ENCODE measurements at places on chromosomes 2 and 18. TPM values are rescaled to one million over a fixed set of nuclear protein-coding genes. Genes with fewer than 3 reads are reported as not detected.
A peak's percentile ranks its signal among the peaks of the same experiment; 100 is the strongest.

GRCh38 chr2:26522751-26523171, 44.8 kb upstream of the OTOF start:
- H3K27ac ChIP-seq, result no peak overlapping the region
- peak; percentile 47 for DNase-seq
- no peak overlapping the region for H3K4me3 ChIP-seq
- peaks cover 10% of the 10 kb centered on the region for H3K27me3 ChIP-seq

DNA sequence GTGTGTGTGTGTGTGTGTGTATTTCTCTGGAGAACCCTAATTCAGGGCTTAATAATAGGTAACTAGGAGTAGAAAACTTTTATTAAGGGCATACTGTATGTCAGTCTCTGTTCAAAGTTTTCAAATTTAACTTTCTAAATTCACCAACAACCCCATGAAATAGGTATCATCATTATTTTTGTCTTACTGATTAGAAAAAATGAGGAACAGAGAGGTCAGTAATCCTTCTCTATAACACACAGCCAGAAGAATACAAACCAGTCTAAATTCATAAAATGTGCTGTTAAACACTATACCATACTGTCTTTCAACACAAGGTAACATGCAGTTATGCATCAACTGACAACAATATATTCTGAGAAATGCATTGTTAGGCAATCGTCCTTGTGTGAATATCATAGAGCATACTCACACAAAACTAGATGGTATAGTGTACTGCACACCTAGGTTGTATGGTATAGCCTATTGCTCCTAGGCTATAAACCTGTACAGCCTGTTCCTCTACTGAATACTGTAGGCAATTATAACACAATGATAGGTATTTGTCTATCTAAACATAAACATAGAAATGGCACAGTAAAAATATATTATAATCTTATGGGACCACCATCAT, 143.1 kb downstream of the PTH2R start:
- H3K27ac ChIP-seq, result no peak overlapping the region
- no peak for DNase-seq
- no peaks in the 10 kb centered on the region for H3K36me3 ChIP-seq
- H3K4me3 ChIP-seq, result no peak overlapping the region
- no peaks in the 10 kb centered on the region for H3K27me3 ChIP-seq

DNA sequence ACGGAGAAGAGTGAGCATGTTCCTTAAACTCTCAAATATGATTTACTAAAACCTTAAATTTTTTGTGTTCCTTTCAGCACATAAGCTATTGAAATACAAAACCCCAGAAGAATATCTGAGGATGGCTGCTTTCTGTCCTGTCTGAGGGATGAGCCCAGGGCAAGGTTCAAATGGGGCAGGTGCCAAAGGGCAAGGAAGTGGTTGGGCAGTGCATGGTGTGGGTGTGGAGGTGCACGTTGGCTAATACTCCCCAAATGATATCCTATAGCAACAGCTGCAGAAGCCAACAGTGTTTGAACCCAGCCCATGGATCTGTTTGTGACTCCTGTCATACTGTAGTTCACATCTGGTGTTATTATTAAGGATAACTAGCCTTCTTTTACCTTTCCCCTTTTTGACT, 183.0 kb downstream of the CDCA7 start:
- H3K36me3 ChIP-seq, result no peaks in the 10 kb centered on the region
- no peak overlapping the region for H3K27ac ChIP-seq
- H3K27me3 ChIP-seq, result no peaks in the 10 kb centered on the region
- no peak overlapping the region for H3K4me3 ChIP-seq

The CCDC68 gene
- 20.8 TPM for total RNA-seq

The KATNAL2 gene
- 3.1 TPM for total RNA-seq

- H3K36me3 ChIP-seq, result no peaks in the 10 kb centered on the region
- DNase-seq, result no peak
- no peak overlapping the region for H3K4me3 ChIP-seq
- H3K27me3 ChIP-seq, result no peaks in the 10 kb centered on the region
These were observed 146.0 kb downstream of the UBE2E3 start for GRCh38 chr2:181126311-181126868.

Measured in upper lobe of right lung (tissue), 1 donor.